ENCODE measurements at places on chromosomes 2 and 18.

GRCh38 chr2:105526000-105526925 is 127.4 kb upstream of the FHL2 start:
- DNase-seq = no peak

DNA sequence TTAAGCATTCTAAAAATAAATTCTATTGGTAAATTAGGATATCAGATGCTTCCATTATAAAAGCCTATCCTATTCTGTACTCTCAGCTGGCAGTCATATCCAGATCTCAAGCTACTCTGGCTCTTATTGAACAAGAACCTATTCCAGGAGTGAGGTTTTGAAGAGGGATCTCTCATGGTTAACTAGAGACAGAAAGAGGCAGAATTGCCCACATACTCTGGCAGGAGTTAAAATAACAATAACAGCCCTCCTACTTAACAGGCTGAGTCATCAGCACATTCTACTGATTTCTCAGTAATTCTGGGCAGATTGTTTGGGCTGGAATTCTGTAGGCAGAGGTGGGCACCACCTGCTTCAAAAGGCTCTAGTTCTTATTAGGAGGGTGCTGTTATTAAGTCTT is 142.0 kb upstream of the UNC80 start:
- no peak for DNase-seq

DNA sequence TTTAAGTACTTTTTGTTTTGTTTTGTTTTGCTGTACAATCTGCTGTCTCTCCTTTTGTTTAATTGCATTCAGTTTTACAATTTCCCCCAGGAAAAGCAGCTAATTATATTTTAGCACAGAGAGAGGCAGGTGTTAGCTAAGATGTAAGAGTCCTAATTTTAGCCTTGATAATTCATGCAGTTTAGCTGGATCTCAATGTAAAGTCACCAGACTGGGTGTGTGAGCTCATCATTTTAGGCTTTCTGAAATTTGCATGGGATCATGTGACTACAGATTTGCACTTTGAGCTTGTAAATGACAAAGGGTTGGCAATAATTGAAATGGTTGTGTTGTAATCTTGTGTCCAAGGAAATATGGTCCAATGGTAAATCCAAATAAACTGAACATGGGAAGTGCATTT is 68.5 kb downstream of the ETAA1 start:
- no peak for DNase-seq

GRCh38 chr2:84771251-84771650 is 109.6 kb downstream of the TRABD2A start:
- DNase-seq = no peak

DNA sequence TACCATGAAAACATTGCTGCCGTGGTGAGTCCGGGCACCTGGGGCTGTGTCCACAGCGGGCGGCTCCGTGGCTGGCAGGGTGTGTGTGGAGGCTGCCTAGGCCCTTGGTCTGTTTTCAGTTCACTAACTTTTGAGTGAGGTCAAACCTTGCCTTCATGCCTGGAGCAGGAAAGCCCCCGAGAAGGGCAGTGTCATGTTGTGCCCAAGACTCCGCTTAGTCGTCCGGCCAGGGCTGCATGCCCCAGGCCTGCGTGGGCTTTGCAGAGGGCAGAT is 24.1 kb downstream of the MAL start:
- DNase-seq = no peak

DNA sequence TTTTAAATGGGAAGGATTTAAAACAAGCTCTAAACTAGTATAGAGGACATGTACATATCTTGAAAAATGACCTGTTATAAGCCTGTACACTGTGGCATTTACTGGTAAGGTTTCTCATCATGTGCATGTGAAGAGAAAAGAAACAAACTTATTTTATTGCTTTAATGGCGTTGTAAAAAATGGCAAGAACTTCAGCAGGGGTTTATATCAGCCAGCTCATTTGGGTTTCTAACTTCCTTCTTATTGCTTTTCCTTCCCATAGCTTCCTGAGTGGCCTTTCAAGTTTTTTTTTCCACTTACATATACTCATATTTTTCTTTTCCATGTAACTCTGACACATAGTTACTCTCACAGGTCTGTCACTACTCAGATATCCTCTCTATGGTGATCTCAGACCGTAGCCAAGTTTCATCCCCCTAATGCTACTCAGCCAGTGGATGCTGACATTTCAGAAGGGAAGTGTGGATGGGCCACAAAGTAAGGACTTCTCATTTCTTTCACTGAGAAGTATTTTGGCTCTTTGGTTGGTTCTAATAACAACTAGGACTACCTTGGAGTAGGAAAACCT is 198.2 kb downstream of the PARD3B start:
- no peak for DNase-seq

DNA sequence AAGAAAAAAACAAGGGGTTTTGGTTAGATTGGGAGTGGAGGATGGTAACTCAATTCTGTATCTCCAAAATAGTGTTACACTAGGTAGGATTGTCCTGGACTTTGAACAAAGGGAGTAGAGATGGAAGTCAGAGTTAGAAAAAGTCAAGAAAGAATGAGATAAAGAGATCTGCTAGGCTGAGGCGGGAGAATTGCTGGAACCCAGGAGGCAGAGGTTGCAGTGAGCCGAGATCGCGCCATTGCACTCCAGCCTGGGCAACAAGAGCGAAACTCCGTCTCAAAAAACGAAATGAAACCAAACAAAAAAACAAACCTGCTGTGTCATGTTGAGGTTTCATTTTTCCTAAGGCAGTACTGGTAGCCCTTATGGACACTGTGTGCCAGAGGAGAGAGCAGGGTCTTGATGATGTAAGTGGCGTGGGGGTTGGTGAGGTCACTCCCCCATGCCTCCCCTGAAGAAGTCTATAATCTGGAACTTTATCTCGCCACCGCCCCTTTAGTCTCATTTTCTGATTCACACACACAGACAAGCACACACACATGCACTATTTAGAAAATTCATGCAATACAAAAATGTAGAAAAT is 10.5 kb downstream of the DRC1 start:
- no peak for DNase-seq

GRCh38 chr2:169670215-169670651 is 24.0 kb downstream of the CFAP210 start:
- no peak for DNase-seq

DNA sequence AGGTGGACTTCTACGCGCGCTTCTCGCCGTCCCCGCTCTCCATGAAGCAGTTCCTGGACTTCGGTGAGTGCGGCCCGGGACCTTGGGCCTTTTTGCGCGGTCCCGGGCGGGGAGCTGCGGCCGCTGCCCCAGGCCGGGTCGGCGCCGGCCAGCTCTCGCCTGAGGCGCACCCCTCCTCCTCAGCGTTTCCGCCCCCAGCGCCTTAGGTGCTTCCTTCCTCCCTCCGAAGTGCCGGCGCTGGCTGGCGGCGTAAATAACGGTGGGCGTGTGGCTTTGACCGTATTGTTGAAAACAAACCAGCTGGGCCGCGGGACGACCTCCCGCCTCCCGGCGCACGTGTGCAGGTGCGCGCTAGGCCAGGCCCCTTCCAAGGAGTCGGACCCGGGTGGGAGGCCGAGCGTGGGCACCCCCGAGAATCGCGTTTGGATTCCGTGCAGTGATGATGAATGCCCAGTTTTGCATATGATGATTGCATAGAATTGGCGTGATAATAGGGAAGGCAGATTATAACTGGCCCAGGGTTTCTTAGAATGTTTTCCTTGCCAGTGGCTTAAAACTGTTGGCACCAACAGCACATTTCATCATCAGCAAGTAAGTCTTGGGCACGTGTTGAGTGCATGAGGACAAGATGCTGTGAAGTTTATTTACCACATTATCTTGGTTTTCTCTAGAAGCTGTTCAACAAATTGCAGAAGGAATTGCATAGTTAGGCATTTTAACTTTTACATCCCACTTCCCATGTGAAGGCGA is 569 bp downstream of the PDK1 start:
- peak; percentile 45 for DNase-seq

DNA sequence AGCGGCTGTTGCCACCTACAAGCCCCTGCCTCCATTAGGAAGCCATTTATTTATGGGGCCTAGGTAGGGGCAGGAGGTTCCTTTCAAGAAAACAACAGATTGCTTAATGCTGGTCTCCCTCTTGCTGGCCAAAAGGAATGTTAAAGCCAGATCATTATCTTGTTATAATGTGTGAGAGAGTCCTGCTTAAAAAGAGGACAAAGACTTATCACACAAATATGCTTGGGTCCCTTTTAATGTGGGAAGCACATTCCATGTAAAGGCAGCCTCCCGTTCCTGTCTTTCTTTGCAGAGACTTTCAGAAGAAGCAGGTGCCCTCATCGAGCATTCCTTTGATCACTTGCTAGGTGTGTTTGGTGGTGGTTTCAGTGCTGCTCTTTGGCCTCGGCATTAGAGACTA is 76.4 kb downstream of the AGAP1 start:
- DNase-seq = no peak

DNA sequence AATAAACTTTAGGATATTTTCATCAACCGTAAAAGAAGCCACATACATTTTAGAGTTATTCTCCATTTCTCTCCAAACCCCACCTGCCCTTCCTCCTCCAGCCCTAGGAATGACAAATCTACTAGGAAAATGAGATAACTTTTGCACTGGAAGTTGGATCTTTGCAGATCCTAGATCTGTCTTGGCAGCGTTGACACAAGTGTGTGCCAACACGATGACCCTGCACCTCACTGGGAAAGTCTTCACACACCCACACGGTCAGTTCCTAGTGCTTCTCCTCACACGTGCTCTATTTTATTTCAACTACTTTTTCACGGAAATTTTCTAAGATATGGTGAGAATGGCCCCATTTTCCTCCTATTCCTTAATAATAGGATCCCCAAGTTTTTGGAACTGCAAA is 14.1 kb upstream of the HPCAL1 start:
- DNase-seq = no peak

DNA sequence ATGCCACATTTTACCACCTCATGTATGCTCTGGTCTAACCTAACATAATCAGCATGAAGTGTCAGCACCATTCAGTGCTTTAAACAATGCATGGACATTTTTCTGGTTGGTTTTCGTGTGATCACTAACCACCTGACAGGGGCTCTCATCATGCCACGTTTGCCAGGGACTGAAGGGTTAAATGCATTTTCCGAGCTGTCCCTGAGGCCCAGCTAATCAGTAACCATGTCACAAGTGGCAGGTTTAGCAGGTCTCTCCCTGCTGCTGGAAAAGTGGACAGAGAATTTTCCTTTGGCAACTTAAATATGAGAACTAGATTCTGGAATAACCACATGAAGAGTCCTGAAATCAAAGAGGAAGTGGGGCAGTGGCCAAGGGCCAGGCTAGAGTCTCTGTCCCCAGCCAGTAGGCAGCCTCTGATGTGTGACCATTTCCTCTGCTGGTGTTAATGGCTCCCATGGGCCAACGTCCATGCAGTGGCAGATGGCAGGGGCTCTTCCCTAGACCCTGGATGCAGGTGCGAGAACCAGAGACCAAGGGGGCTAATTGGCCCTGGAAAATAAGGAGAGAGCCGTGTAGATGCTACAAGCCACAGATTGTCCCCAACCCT is 69.5 kb downstream of the TPGS2 start:
- no peak for DNase-seq

- no peak for DNase-seq
Observed at GRCh38 chr2:64766841-64767669, 113.3 kb upstream of the SERTAD2 start.

DNA sequence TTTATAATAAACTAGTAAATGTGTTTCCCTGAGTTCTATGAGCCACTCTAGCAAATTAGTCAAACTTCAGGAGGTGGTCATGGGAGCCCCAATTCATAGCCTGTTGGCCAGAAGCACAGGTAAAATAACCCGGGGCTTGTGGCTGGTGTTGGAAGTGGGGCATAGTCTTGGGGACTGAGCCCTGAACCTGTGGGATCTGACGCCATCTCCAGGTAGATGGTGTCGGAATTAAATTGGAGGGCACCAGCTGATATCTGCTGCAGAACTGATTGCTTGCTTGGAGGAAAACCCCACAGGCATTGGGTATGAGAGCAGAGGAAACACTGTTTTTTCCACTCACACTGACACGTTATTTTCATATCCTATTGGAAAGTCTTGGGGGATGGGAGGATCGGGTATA is 14.1 kb downstream of the NMS start:
- no peak for DNase-seq

DNA sequence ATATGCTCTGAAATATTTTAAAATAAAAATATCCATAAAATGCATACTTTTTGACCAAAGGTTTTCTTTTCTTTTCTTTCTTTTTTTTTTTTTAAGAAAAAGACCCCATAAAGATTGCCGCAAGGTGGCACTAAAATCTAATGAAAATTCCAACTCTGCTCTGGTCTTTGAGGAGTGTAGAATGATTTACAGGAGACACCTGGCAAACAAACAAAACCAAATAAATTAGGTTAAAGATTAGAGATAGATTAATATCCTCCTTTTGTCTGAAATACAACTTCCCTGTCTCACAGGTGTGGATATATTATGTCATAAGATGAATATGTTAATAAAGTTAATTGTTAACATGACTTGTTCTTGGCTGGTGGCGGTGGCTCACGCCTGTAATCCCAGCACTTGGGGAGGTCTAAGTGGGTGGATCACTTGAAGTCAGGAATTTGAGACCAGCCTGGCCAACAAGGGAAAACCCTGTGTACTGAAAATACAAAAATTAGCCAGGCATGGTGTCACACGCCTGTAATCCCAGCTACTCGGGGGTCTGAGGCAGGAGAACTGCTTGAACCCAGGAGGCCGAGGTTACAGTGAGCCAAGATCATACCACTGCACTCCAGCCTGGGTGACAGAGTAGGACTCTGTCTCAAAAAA is 3.5 kb upstream of the RHOB start:
- DNase-seq = no peak

DNA sequence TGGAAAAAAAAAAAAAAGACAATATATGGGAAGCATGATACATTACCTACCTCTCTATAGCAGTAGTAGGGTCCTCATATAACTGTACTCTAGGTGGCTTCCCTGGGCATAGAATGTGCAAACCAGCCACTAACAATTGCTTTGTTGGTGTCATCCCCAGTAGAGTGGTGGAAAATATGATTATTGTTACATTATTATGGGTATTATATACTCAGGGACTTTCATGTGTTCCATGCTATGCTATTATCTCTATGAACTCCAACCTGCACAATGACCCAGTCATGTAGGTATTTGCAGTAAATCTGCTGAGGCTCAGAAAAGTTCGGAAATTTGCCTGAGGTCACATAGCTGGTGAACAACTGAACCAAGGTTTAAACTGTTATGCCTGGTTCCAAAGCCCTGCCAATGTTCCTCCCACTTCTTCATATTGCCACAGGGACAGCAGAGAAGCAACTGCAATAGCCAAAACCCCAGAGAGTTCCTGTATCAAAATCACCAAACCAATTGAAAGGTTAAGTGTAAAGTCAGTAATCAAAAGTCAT is 52.6 kb upstream of the MAP4K4 start:
- no peak for DNase-seq

GRCh38 chr2:48233005-48233404 is 296.9 kb upstream of the STON1 start:
- no peak for DNase-seq

DNA sequence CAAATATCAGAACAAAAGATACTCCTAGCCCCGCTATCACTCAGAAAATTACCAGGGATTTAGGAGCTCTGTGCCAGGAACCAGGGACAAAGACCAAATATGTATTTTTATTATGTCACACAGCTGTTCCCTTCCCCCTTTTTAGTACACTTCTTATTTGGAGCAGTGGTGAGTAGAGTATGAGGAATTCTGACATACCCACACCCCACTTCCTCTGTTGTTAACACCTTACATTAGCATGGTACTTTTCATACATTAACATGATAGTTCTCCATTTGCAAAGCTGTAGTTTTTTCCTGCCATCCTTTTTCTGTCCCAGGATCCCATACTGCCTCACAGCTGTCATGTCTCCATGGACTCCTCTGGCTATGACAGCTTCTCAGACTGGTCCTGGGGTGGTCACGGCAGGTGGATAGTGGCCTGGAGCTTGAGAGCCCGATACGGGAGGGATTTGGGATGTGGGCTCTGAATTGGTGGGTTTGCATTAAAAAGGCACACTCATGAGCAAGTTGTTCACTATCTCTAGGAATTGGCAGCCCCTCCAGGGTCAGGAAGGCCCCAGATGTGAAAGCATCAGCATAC is 100.2 kb downstream of the SH3RF3 start:
- DNase-seq = no peak

Measured in activated T-helper 9 cell treated with anti-CD3 and anti-CD28 coated beads, Interleukin-2, amount 50 U/mL, for 16 hours (primary cell).